Thyroid gland (tissue), 4 donors: ENCODE measurements at places on chromosomes 13 and 19. TPM values are rescaled to one million over a fixed set of nuclear protein-coding genes. Genes with fewer than 3 reads are reported as not detected.

DNA sequence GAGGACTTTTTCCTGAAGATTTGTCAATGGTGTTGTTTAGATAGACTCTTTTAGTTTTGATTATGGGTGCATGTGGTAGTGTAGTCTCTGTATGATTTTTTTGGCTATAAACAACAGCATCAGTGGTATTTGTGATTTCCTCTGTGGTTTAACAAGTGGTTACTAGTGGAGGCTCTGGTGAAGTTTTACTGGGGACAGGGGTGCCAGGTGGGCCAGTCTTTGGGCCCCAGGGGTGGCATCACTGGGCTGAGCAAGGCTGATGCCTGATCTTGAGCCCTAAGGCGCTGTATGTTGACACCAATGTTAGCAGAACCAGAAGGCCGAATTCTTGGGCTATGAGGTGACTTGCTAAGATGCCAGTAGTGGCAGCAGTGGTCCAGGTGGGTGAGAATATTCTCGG, 811.4 kb downstream of the DACH1 start:
- no peak for DNase-seq

DNA sequence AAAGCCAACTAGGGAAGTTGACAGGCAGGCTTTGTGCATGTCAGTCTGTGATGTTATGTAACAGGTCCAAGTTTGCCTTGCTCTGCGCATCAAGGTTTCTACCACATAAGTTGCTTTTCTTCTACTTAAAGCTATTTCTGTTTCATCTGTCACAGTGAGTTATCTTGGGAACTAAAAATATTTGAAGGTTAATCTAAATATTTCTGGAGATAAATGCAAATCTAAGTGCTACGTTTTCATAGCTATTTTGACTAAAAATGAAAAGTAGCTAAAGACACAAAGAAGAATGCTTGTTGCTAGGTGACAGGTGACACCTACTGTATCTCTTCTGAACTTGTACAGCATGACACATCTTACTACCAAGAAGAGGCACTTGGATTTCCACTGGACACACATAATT, 135.6 kb downstream of the KLF12 start:
- no peak for DNase-seq

GRCh38 chr13:26899202-26899601, 138.6 kb upstream of the GPR12 start:
- DNase-seq, result no peak

DNA sequence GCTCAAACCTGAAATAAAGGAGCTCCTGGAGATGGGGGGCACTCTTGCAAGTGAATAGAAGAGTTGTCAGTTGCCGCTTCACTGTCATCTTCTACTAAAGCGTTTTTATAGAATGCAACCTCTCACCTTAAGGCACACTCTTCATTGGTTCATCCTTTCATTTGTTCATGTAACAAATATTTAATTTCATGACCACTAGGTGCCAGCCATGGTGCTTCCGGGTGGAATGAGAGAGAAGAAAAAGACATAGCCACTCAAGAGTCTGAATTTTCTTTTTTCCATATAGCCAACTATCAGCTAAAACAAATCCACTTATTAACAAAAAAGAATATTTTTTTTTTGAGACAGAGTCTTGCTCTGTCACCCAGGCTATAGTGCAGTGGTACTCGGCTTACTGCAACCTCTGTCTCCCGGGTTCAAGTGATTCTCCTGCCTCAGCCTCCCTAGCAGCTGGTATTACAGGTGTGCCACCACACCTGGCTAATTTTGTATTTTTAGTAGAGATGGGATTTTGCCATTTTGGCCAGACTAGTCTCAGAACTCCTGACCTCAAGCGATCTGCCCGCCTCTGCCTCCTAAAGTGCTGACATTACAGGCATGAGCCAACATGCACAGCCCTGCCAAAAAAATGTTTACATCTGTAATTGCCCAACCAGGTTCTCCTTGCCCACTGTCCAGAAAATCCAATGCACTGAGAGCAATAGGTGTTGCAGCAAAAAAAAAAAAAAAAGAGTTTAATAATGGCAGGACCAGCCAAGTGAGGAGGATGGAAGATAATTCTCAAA, 22.1 kb upstream of the SACS start:
- DNase-seq, result no peak

DNA sequence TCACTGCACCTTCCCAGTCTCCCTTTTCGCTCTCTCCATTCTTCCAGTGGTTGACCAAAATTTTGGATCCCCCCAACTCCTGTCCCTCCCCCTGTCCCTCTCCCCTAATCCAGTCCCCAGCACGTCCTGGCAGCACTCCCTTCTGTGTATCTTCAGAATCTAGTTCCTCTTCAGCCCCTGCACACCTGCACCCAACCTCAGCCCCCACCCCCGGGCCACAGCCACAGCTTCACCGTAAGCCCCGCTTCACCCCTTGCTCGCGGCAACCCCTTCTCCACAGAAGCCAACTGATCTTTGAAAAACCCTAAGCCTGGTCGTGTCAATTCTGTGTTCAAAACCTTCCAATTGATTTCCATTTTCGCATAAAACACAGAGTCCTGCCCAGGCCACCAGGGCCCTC, 35.5 kb upstream of the SLC15A1 start:
- DNase-seq, result no peak

DNA sequence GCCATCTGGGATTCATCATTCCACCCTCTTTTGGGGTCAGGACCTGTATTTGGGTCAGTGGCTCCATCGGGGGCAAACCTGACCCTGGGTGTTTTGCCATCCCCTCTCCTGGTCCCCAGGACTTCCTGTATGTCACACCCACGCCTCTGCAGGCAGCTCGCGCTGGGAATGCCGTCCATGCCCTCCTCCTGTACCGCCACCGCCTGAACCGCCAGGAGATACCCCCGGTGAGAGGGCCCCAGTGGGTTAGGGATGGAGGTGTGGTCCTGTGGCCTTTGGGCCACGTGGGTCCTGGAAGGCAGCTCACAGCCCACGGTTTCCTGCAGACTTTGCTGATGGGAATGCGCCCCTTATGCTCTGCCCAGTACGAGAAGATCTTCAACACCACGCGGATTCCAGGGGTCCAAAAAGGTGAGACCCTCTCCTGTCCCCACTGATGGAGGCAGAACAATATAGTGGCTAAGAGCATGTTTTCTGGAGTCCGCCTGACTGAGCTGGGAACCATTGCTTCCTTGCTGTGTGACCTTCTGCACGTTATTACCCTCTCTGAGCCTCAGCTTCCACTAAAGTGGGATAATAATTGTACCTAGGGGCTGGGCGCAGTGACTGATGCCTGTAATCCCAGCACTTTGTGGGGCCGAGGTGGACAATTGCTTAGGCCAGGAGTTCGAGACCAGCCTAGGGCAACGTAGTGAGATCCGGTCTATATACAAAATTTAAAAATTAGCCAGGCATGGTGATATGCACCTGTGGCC, 14.1 kb downstream of the CPT1C start:
- no peak for DNase-seq

DNA sequence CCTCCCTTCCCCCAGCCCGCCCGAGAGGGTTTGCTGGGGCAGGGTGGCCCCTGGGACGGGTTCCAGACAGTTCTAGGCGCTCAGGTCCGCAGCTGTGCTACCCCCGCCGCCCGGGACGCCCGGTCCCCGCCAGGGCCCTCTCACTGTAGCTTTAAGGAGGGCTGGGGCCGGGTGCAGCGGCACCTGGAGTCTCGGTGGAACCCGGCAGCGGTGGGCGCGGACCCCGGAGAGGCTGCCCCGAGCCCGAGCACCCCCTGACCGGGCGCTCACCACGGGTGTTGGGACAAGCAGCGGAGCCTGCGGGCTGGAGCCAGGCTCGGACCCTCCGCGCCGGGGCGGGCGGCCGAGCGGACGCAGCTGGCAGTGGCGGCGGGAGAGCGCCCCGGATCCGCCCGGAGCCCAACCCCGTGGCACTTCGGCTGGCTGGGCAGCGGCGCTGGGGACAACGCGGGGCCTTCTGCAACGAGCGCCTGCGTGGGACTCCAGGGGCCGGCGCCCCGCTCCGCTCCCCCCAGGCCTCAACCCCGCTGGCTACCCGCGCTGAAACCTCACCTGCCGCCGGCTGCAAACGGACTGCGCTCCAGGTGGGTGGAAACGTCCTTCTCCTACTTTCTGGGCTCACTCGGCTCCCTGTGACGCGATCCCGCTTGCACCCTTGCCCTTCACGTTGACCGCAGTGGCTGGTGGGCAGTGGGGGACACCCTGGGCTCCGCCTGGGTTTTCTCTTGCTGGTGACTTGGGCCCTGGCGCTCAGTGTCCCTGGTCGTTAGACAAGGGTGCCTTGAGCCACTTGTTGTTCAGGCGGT, 81.1 kb downstream of the ZNF429 start:
- DNase-seq, result peak; percentile 53

DNA sequence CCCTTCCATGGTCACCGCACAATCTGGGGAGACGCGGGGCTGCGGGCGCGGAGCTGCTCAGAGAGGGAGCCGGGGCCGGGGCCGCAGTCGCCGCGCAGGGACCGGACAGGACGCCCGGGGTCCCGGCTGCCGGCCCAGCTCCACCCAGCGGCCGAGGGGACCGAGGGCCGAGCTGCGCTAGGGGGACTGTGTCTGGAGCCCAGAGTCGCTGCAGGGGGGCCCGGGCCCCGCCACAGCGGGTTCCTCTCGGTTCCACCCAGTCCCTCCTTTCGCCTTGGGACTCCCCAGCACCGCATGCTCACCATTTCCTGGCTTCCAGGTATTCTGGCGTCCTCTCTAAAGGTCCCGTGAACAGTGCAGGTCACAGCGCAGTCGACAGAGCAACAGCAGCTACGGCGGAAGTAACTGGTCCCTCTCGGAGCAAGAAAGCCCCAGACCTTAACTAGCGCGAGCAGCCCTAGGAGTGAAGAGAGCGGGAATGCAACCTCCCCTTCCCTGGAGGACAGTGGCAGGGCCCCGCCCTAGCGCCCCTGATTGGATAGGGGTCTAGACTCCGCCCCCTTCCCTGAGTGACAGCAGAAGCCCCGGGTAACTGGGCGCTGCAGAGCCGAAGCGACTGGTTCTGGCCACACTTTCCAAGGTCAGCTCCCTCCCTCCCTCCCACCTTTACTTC, at the start of gene ZNF878:
TSS of gene ZNF878 (minus strand) at position 465 of the 673 bp plus-strand sequence. CDS start at position 305, 160 bp downstream.
- peak; percentile 99 for DNase-seq

DNA sequence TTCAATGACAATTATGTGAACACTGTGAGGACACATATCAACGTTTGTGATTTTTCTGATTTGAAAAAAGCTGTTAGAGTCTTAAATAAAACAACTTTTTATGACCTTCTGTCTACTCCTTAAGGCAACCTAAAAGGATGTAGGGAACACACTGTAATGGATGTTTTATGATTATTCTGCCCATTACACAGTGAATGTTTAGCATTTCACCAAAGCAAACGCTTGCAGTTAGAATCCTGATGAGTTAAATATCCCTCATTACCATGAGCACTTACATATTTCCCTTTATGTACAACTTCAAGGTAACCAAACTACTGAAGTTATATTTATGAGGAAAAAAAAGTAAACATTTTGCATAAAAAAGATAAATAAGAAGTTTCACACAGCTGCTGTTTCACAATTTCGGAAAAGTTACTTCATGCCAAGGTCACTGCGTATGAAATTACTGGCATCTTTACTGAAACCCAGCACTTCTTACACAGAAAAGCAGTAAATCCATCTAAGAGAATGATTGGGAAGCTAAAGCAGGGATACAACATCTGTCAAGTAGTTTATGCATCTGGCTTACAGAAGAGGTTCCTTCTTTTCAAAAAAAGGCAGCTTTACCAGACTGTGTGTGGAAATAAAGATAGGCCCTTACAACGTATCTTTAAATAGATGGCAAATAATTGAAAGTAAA, 733.7 kb upstream of the ATXN8OS start:
- DNase-seq, result no peak

DNA sequence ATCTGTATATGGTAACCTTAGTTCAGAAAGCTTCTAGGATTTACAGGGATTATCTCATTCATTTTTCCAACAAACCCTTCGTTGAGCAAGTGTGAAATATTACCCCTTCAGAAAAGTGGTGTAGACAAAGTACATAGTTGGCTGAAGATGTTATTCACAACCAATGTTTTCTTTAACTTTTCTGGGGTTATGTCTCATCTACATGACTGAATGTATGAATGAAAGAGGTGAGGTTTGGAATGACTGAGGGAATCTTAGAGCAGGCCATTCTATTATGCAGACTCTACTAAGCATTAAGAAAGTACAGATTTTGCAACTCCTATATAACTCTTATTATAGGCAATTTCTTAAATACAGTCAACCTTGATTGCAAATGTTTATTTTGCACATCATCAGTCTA, 167.2 kb downstream of the NDFIP2 start:
- no peak for DNase-seq

The ZNF419 gene
- total RNA-seq, result 13.1 TPM
